ENCODE measurements at places on chromosomes 5 and 9. TPM values are rescaled to one million over a fixed set of nuclear protein-coding genes. Genes with fewer than 3 reads are reported as not detected.

The SH3GL2 gene
- 3.4 TPM for total RNA-seq

DNA sequence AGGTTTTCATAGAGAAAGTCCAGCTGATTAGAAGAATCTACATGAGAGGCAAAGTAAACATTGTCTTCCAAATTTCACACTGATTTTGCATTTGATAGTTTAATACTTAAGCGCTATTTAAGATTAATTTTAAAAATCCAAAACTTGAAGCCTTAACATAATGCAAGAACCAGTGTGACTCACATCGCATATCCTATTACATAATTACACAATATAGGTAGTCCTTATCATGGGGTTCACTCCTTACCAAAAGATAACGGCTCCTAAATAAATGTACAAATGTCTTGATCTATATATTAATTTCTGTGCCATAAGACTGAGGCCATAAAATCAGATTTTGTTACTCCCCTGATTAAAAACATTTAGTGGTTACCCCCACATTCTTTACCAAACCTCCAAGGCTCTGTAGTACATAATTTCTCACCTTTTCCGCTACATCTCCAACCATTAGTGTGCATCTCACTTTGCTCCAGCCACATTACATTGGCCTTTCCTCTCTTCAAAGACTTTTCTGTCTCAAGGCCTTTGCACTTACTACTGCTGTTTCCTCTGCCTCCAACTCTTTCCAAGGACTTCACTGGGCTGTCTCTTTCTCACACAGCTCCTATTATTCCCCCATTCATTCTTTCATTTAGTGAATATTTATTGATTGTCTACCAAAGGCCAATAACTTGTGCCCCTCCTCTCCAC lies 1.0 kb downstream of the RIOK2 start:
- DNase-seq, result no peak

DNA sequence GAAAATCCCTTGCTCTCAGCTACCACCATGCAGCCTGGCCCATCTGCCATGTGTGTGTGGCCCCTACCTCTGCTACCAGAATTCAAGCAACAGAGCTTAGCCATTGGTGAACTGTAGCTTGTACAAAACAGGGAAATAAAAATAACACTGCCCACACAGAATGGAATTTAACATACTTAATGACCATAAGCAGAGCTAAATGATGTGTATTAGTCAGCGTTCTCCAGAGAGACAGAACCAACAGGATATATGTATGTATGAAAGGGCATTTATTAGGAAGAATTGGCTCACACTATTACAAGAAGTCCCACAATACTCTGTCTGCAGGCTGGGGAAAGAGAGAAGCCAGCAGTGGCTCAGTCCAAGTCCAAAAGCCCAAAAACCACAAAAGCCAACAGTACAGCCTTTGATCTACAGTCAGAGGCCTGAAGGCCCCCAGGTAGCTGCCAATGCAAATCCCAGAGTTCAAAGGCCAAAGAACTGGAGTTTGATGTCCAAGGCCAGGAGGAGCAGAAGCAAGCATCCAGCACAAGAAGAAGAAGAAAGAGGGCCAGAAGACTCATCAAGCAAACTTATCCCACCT lies 318.8 kb downstream of the DNAH5 start:
- peak; percentile 12 for DNase-seq

The OBP2B gene
- total RNA-seq, result not detected

DNA sequence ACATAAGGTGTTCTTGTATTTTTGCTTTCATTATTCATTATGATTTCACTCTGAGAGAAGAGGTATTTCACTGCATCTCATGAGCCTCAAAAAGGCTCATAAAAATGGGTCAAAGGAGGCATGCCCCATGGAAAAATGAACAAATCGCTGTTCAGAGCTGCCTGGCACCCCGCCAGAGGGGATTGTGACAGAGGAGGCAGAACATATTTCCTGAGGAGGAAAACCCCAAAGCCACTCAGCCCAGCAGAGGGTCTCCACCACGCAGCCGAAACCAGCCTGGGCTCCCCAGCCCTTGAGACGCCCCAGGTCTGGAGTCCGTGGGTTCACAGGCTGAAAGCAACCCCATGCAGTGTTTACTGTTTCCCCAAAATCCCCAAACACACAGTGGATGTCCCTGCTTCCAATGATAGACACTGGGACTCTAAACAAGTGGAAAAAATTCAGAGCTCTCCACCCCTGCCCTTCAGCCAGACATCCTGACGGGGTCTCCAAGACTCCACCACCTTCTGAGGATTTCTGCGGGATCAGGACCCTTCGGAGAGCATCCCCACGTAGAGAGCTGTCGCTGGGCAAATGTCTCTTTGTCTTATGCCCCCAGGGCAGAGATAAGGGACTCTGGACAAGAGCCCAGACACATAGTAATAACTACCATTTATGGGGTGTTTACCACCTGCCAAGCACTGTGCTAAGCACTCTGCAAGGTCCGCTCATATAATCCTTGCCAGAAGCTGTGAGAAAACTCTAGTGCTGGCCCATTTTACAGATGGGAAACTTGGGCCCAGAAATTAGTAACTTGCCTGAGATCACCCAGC lies 122.3 kb downstream of the PAX5 start:
- DNase-seq, result no peak

GRCh38 chr5:161378701-161379100 lies 167.8 kb downstream of the GABRB2 start:
- no peak for DNase-seq

GRCh38 chr9:16345902-16346301 lies 524.6 kb downstream of the BNC2 start:
- DNase-seq, result no peak

DNA sequence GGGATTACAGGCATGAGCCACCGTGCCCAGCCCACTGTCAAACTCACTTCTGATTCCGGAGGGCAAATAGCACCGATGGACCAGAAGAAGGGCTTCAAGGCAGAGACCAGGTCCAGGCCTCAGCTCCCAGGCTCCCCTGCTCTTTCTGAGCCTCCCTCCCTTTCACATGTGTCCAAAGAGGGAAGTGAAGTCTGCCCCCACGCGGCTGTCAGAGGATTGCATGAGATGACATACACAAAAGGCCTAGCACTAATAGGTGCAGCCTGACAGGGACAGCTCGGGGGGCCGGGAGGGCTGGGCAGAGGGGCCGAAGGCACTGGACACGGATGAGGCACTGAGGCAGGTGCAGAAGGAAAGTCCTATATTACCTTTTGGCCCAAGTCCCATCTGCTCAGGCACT lies 16.1 kb downstream of the FBP1 start:
- no peak for DNase-seq

- no peak for DNase-seq
Observed at GRCh38 chr5:92003806-92004205, 620.7 kb upstream of the ARRDC3 start.

DNA sequence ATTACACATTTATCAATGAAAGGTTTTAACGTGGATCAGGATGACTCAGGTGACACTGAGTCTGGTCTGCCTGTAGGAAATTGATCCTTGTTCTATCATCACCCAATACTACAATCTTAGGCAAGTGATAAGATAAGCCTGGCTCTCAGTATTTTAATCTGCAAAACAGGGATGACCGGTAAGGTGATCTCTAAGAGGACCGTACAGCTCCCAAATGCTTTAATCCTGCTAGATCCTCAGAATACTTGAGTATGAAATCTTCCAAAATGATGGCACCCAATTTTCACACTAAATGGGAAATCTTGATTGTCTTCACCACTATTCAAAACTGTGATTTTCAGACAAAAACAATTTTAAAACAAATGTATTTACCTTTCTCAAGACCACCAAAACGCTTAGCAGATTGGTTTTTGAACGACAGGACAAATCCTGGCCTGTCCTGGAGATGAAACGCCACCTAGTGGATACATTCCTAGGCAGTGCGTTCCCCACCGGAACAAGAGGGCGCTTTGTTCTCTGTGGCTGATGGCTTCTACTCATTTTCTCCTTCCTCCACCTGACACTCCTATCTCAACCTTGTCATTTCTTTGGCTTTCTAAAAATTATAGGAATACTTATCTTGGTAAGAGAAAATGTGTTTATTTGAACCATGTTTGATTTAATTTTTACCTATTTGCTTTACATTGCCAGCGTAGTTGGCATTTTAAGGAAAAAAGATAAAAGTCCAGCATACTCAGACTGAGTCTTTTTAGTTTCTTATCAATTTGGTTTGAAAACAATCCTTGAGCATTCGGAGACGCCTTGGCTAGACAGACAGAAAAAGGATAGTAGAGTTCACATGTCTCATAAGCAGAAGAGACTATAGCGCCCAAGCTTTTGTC lies 41.2 kb upstream of the VCAN start:
- peak; percentile 9 for DNase-seq

- peak; percentile 87 for DNase-seq
Observed at GRCh38 chr9:110125207-110125751, 82.7 kb downstream of the C9orf152 start.

DNA sequence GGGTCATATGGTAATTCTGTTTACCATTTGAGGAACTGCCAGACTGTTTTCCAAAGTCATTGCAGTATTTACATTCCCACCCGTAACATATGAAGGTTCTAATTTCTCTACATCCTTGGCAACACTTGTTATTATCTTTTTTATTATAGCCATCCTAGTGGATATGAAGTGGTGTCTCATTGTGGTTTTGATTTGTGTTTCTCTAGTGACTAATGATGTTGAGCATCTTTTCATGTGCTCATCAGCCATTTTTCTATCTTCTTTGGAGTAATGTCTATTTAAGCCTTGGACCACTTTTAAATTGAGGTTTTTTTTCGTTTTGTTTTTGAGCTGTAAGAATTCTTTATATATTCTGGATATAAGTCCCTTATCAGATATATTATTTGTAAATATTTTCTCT lies 132.8 kb upstream of the RUSC2 start:
- no peak for DNase-seq

DNA sequence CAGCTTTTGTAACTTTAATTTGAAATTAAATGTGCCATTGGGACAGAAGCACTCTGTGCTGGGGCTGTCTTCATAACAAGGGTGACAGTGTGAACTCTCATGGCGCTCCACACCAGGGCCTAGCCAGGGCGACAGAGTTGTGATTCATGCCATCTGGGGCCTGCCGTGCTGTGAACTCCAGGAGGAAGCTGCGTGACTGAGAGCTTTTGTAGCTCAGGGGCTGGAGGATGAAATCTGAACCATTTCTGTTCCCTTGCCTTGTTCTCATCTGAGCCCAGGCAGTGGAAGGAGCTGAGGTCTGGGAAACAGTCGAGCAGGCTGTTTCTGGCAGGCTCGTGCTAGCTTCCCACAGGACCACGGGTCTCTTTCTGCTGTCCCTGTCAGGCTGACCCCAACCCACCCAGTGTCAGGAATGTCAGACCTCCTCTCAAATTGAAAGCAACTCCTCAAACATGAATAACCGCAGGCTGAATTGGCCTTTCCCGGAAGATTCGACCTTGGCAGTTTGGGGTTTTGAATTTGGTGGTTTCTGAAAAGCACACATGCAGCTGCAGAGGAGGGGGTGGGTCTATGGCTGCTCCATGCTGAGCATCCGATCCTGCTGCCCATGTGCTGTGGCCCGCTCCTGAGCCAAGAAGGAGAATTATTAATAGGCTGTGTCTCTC lies 69.2 kb upstream of the RPS23 start:
- DNase-seq, result no peak

The OXCT1 gene
- 29.2 TPM for total RNA-seq

- DNase-seq, result no peak
Observed at GRCh38 chr9:72579190-72579589, 57.8 kb downstream of the TMC1 start.

DNA sequence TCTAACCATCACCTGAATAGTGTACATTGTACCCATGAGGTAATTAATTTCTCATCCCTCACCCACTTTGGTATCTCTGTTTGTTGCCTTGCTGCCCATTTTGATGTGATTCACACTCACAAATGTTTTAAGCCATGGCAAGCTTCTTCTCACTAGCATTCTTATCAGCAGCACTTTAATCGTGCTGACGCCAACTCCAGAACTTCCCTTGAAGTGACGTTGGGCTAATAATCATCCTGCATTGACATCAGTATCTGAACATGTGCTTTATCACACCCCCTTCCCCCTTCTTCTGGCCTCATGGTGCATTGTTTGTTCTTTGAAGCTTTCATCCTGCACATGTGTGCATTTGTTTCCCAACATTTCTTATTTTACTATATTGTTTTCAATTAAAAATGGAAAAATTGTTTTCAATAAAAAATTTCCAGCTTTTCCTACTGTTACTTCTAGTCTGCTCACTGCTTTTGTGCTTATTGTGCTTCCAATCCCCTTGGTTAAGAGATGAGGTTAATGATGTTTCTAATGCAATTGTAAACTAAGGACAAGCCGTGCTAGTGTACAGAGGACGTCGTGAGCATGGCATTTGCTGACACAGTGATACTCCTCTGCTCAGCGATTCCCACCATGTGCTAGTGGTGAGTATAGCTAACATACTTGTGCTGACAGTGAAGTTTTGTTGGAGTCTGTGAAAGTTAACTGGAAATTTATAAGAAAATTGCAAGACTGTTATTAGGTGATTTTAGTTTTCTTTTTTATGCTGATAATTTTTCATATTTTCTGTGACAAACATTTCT lies 238.5 kb downstream of the KDM4C start:
- DNase-seq, result no peak

The FEM1C gene
- total RNA-seq, result 11.0 TPM

GRCh38 chr9:98168941-98169488 lies 23.4 kb downstream of the CORO2A start:
- no peak for DNase-seq

The FAM219A gene
- 19.9 TPM for total RNA-seq

GRCh38 chr5:173311818-173312585 lies 16.2 kb downstream of the STC2 start:
- DNase-seq, result no peak

DNA sequence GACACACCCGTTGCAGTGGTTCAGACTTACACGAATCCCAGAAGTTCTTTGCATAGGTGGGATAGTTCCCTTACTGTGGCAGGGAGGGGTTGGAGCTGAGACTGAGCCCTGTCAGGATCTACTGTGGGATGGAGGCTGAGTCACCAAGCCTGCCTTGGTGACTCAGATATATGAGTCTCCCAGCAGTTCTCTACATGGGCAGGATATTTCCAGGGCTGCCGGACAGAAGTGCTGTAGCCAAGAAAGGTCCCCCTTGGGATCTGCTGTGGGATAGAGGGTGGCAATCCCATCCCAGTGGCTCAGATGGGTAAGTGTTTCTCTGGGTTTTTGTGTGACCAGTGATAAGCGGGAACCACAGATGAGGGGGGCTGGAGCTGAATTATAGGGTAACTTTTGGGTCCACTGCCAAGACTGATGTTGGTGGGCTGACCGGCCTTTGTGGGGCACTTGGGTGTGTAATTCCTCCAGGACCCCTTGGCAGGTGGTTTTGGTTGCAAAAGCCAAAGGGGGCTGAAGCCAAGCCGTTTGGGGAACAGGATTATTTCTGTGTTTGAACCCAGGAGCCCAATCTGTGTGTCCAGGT lies 18.7 kb downstream of the XRCC4 start:
- DNase-seq, result peak; percentile 35

DNA sequence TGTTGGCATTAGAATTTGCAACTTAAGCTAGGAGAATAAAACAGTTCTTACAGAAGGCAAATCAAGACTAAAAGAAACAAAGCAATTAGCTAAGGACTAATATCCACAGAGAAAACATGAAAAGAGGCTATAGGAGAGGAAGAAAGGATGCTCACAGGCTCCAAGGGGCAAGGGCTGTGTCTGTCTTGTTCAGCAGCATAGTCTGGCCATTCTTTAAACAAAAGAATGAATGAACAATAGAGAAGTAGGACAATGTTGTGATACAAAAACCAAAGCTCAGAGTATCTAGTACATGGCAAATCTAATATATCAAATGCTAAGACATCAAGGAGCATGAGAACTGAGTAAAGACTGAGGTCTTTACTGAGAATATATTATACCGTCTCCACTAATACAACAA lies 39.5 kb downstream of the PLPP1 start:
- no peak for DNase-seq

- no peak for DNase-seq
Observed at GRCh38 chr5:96771395-96771794, 36.4 kb downstream of the ERAP1 start.

The IFNB1 gene
- total RNA-seq, result not detected

All from epithelial cell of proximal tubule (primary cell).